ENCODE measurements at places on chromosomes 2 and 18.

DNA sequence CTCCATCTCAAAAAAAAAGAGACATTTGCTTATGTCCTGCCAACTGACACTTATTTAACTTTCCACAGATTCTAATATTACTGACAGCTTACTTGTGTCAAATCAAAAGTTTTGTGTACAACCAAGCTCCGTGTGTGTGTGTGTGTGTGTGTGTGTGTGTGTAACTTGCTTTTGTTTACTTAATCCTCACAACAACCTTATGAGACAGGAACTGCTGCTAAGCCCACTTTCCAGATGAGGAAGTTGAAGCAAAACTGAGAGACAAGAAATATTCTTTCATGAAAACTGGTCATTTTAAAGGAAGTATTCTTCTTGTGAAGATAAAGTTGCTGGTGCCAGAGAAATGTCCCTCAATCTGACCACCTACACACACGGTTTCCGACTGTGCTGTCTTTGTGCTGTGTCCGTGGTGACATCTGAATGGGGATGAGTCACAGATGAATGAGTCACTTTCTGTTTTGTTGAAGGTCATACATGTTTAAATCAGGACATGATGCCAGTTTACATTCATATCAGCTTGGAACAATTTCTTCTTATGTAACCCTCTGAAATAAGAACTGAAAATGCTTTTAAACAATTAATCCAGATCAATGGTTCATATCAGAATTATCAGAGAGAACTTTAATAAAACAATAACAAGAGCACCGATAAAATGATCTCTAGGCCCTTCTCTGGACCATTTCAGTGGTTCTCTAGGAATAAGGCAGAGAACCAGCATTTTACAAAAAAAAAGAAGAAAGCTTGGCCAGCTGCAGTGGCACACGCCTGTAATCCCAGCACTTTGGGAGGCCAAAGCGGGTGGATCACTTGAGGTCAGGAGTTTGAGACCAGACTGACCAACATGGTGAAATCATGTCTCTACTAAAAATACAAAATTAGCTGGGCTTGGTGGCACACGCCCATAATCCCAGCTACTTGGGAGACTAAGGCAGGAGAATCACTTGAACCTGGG, 95.5 kb downstream of the THNSL2 start:
- peak; percentile 20 for DNase-seq

DNA sequence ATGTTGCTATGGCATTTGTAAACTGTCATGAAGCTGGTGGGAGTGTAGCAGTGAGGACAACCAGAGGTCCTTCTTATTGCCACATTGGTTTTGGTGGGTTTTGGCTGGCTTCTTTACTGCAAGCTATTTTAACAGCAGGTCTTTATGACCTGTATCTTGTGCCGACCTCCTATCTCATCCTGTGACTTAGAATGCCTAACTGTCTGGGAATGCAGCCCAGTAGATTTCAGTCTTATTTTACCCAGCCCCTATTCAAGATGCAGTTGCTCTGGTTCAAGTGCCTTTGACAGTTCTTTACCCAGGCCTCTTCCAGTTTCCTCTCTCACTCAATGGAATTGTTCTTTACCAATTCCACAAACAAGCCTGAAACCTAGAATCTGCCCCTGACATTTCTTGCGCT, 145.1 kb downstream of the KCNE4 start:
- DNase-seq: no peak

- DNase-seq: no peak
Measured at GRCh38 chr2:117967977-117968718, 45.7 kb downstream of the CCDC93 start.

DNA sequence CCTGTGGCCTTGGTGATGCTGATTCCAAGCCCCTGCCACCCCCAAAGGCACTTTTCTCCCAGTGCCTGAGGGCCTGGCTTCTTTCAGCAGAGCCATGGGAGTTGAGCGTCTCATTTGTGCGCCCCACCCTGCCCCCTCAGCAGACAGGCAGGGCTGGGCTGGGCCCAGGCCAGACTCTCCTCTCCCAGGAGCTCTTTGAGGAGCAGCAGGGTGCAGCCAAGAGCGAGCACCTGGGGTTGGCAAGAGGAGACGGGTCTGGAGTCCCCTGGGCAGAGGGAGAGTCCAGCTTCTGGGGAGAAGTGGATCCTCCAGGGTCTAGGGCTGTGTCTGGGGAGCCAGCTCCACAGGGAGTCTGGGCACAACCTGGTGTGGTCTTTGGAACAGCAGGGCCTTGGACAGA, 21.2 kb downstream of the NPPC start:
- DNase-seq: no peak

DNA sequence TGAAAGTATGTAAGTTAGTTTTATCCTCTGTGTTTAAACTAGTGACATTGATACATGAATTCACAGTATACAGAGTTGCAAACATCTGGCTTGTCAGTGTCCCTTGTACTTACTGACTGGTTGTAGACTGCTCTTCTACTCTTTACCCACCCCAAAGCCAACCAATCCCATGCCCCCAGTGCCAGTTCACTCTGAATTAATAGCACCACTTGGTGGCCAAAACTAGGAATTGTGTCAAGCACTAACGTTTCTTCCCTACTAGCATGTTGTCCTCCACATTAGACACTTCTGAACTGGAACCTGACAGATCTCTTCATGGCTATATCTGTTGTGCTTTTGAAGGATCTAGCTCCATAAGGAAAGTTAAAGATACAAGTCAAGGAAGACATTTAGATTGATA, 27.2 kb upstream of the OTX1 start:
- DNase-seq: peak; percentile 52

DNA sequence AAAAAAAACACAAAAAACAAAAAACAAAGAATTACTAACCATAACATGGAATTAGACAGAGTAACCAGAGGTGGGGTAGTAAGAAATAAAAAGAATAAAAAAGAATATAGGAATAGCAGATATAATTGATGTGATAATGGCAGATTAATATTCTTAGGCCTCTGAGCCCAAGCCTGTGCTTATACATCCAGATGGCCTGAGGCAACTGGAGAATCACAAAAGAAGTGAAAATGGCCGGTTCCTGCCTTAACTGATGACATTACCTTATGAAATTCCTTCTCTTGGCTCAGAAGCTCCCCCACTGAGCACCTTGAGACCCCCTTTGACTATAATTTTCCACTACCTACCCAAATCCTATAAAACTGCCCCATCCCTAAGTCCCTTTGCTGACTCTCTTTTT, 95.1 kb upstream of the MSH6 start:
- no peak for DNase-seq

- no peak for DNase-seq
Measured at GRCh38 chr2:219701847-219702634, 74.6 kb downstream of the SLC4A3 start.

GRCh38 chr2:219140722-219141121, 19.9 kb downstream of the NHEJ1 start:
- no peak for DNase-seq

DNA sequence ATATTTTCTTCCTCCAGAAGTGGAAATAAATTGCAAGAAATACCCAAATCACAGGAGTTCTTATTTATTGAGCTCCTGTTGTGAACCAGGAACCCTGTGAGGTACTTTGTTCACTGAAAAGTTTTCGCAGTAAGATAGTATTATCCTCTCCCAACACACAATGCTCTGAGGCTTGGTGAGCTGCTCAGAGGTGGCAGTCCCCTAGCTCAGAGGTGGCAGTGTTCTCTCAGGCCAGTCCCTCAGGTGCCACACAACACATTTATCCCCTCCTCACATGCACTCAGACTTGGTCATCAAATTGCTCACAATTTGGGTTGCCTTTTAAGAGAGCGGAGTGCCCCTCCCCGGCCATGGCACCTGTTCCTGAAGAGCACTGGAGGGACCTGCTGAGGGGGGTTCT, 25.9 kb downstream of the FAM228A start:
- DNase-seq: no peak

- no peak for DNase-seq
Measured at GRCh38 chr18:41323044-41323443, 632.0 kb upstream of the PIK3C3 start.

DNA sequence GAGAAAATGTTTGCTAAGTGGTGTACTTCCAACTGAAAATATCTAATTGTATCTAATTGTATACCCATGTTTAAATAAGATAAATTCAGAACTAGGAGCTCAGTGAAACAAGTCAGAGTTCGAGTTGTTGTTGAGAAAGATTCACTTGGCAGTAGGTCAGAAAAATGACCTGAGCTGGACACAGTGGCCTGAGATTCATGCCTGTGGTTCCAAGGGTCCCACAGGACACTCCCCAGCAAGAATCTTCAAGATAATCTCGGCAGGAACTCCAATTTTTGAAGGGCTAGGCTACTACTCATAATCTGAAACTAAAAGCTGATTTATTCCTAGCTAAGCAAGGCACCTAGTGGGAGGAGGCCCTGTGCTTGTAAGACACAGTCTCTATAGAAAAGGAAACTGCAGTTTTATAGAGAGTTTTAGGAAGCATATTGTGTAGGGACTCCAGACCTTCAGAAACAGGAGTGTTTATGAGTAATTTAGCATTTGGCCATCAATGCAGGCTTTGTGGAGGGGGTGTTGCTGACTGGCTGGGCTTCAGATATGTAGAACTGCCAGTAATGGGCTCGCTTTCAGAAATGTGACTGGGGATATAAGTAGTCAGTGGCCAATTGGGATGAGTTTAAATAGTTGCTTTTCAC, 43.2 kb downstream of the SP140 start:
- no peak for DNase-seq

GRCh38 chr2:168583710-168584521, 127.8 kb downstream of the CERS6 start:
- DNase-seq: no peak

DNA sequence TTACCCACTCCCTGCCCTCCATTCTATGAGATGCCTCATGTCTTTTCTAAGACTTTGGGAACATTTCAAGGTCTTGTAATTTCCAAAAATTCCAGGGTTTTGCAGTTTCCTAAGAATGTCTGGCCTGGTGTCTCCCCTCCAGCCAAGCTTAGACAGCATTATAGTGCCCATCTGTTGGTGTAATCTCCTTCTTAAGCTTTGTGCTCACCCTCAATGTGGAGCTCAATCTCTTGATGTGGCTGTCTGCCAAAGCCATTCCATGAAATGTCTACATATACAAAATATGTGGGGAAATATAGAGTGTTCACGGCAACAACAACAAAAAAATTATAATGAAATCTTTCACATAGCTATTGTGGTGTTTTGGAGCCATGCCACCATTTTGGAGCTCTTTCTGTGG, 558.4 kb downstream of the PIK3C3 start:
- no peak for DNase-seq

DNA sequence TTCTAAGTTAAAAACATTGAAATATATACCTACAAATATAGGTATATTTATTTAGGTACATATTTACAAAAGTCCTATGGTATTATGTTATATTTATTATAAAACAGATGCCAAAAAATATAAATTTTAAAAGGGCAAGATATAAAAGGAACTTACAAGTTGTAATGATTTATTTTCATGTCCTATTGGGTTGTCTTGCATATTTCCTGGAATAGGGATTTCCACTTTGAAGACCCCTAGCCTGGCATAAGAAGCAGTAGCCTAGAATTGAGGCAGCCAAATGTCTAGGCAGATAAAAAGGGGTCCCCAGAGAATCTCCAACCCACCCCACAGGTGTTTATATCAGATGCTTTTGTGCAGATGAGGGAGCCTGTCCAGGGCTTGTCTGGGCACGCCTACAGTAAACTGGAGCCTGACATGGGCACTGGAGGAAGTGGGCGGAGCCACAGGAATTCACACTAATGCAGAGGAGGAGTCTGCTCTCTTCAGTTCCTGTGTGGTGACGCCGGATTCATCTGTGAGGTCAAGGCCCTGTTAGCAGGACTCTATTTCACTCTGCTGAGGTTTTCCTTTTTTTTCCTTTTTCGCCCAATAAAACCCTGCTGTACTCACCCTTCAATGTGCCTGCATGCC, 1088.9 kb upstream of the PIK3C3 start:
- peak; percentile 3 for DNase-seq

DNA sequence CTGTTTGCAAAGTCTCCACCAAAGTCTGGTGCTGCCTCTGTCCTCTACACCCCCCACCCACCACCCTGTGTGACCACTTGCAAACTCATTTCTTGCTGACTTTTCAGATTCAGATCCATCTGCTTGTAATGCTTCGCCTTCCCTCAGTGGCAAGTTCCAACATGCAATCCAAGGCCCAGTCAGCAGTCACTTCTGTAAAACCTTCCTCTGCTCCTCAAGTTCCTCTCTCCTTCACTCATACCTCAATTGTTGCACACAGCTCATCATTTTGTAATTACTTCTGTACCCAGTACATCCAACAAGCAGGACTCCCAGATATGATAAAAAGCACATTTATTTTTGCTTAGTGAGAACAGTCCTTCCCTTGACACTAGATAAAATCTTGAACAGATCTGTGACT, 6.5 kb upstream of the LOXHD1 start:
- DNase-seq: no peak

DNA sequence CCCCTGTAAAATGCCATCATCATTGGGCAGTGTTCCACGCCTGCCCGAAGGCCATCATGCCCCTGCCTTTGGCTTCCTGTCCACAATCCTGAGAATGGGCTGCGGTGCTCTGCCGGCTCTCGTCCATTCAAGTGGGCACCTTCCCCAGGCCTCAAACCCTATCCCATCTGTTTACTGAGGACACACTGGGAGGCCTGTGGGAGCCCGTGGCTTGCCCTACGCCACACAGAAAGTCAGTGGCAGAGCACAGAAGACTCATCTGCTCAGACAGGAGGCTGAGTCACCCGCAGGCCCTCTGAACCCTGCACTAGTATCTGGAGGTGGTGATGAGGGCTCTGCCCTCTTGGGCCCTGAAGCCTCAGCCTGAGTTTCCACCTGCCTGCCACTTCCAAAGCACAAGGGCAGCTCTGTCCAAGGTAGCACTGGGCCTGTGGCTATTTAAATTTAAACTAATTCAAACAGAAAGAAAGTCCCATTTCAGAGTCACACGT, 19.1 kb upstream of the ANKRD53 start:
- no peak for DNase-seq

DNA sequence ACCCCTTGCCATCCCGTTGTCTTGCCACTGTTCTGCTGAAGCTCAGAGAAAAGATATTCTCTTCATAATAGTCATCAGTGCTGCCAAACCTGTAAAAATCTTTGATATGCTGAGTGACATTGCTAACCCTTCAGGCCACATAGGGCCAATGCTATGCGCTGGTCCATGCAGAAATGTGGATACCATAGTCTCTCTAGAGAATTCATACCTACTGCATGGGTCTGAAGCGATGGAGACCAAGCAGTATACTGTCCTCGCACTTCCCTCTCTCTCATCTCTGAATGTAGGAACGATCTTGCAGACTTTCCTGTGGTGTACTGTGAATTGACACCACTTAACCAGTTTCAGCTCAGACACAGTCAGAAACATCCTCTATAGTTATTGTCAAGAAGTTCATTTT, 17.9 kb upstream of the ANKRD44 start:
- DNase-seq: no peak

GRCh38 chr18:5546660-5547059, 2.9 kb upstream of the EPB41L3 start:
- peak; percentile 29 for DNase-seq

GRCh38 chr2:28345619-28346018, 47.0 kb upstream of the FOSL2 start:
- DNase-seq: no peak

DNA sequence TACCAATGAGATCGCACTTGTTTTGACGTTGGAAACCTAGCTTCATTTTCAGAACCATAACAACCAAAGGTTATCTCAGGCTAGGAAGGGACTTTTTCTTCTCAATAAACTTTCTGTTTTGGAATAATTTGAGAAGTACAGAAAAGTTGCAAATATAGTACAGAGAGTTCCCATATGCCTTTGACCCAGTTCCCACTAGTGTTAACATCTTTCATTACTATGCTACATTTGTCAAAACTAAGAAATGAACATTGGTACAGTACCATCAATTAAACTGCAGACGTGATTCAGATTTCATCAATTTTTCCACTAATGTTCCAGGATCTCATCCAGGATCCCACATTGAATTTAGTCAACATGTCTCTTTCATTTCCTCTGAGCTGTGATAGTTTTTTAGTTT, 111.6 kb downstream of the ATL2 start:
- DNase-seq: no peak

GRCh38 chr2:30652271-30652915, 154.9 kb downstream of the CAPN13 start:
- DNase-seq: no peak

Data from HTR-8/SVneo (cell line).